HuH-7 (cell line): ENCODE measurements at places on chromosomes 1 and 21.

DNA sequence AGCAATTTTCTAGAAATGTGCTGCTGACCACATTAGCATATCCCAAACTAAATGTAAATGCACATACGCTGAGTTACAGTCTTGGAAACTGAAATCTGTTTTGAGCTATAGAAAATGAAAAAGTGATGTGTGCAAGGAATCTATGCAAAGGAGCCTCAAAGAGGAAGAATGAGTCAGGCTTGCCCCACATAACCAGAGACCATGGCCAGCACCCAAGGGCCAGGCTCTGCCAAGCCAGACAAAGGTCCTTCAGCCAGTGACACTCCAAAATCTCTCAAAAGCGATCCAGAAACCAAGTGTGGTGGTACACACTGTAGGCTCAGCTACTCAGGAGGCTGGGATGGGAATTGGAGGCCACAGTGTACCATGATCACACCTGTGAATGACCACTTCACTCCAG is 195.2 kb downstream of the TOMM20 start:
- no peak for DNase-seq

GRCh38 chr21:22728091-22728490 is 1729.9 kb downstream of the NCAM2 start:
- no peak for DNase-seq

- DNase-seq = no peak
Observed at GRCh38 chr1:68319907-68320306, 87.6 kb upstream of the WLS start.

- DNase-seq = peak; percentile 83
Observed at GRCh38 chr1:39410915-39411436, 80.5 kb upstream of the BMP8A start.

DNA sequence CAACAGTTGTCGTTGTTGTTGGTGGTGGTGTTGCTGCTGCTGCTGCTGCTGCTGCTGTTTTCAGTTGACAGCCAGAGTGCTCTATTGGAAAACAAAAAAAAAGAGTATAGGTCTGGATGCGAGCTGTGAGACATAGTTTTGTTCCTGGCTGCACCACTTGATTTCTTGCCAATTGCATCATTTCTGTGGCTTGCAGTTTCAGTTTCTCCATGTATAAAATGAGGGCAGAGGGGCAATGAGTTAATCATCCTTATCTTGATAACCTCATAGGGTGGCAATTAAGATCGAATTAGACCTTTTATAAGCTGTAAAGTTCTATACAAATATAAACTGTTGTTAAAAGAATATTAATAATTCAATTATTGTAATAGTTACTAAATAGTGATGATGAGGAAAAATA is 156.7 kb downstream of the DMRTA2 start:
- DNase-seq = no peak

DNA sequence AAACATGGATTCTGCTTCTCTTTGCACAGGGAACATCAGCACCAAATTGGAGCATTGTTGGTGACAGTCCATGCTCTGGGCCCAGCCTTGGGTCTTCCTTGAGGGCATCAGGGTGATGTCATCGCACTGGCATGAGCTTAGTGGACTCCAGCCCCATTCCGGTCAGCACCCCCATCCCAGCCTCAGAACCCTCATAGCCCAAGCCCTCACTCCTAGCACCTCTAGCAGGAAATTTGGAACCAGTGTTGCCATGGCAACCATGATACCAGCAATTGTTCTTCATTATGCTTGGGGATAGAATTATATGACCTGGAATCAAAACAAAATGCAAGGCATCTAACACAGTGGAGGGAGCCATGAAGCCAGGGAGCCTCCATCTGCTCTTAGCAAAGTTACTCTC is 83.1 kb downstream of the VWA5B1 start:
- no peak for DNase-seq

DNA sequence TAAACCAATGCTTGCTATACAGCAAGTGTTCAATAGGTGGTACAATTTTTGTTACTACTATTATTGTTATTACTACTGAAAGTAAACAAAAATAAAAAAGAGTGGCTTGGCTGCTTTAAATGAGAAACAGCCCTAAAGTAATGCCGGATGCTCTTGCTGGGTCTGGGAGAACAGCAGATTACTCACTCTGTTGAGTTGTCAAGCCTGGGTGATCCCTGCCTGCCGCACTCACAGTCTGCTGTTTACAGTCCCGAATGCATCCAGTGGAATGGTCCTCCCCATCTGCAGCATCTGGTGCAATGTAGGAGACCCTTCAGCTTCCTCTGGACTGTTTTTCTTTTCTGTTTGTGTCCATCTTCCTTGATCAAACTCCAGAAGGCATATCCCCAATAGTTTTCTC is 102.7 kb upstream of the IVNS1ABP start:
- DNase-seq = no peak

GRCh38 chr21:14877581-14878228 is 187.1 kb downstream of the NRIP1 start:
- DNase-seq = no peak

GRCh38 chr21:33127154-33127867 is 57.4 kb downstream of the OLIG1 start:
- peak; percentile 71 for DNase-seq
